ENCODE measurements at places on chromosomes 6 and 20.

DNA sequence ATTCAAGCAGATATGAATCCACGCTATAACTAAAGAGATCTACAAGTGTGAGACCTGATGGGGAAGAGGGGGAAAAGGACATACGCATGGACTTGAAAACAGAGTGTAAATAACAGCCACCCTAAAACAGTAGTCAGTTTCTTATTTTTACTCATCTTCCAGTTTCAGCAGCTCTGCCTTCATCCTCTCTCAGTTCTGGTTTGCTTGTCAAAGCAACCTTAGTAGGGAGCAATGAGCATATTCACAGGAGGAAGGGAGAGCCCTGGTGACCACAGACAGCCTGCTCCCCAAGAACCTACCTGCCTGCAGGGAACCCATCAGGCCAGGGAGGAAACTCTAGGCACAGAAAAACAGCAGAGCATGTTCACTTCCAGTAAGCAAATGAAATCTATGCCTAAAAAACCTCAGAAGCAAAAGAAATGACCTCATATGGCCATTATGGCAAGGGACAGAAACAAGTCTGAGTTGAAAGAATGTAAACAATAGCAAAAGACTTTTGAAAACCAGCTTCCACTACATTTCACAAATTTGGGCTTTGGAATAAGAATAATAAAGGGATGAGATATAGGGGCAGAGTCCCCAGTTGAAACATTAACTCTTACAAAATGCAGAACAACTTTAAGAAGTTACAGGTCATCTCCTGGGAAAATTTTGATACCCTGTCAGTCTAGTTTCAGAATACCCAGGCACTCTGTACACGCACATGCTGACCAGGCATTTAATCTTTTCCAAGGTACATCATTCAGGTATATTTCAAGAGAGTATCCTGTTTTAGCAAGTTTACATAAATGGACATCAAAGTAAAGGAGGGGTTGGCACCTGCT is 120.8 kb upstream of the BCLAF1 start:
- DNase-seq, result no peak

GRCh38 chr20:62642051-62642665 is at the start of gene SLCO4A1:
Gene SLCO4A1 (plus strand): TSS chr20:62642503. CDS start chr20:62656455, 13,952 bp downstream.
- DNase-seq, result peak; percentile 34

DNA sequence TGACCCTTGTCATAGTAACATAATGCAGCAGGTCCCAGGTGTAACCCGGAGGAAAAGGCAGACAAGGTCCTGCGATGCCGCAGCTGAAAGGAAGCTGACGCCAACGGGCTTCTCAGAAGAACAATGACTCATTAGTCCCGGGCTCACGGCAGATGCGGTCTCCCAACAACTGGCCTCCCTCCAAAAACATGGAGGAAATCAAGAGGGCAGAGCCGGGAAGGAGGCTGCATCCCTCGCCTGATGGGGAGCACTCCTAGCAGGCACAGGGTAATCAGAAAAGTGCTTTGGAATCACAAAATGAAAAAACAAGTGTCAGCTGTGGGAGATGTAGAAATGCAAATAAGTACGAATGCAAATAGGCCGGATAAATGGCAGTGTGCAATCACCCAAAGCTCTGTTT is 165.2 kb upstream of the AGPAT4 start:
- peak; percentile 89 for DNase-seq

DNA sequence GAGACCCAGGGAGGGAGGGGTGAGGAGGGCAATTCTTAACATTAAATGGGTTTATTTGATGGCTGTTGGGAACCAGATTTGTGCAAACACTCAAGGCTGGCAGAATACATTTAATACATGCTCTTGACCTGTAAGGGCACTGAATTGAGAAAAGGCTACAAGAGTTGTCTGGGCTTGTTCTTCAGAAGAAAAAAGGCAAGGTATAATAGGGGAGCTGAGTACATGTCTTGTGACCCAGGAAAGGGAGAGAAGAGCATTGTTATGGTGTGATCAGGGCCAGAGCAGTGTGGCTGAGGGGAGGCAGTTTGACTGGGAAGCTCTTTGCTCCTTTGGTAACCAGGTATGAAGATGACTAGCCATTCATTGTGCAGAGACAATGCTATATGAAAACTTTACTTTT is 18.9 kb downstream of the KLHL31 start:
- no peak for DNase-seq
